Foreskin keratinocyte (primary cell): ENCODE measurements at places on chromosomes 13 and 19.

DNA sequence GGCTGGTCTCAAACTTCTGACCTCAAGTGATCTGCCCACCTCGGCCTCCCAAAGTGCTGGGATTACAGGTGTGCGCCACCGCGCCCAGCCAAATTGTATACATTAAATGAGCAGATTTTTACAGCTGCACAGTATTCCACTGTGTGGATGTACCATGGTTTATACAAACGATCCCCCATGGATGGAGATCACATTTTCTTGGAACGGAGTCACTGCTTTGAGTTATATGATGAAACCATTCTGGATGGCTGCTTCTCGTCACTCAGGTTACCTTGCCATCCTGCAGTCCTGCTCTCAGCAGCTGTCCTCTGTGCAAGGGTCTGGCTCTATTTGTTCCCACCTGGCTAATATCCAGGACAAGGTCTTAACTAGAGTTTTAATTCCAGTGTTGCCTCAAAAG, 39.1 kb upstream of the SLC15A1 start:
- no peak for DNase-seq

GRCh38 chr13:97631158-97631557, 197.2 kb downstream of the RAP2A start:
- DNase-seq, result no peak

GRCh38 chr13:92355213-92355612, 871.4 kb upstream of the GPC6 start:
- DNase-seq, result no peak

GRCh38 chr13:52947921-52948373, 80.7 kb upstream of the OLFM4 start:
- DNase-seq, result no peak

DNA sequence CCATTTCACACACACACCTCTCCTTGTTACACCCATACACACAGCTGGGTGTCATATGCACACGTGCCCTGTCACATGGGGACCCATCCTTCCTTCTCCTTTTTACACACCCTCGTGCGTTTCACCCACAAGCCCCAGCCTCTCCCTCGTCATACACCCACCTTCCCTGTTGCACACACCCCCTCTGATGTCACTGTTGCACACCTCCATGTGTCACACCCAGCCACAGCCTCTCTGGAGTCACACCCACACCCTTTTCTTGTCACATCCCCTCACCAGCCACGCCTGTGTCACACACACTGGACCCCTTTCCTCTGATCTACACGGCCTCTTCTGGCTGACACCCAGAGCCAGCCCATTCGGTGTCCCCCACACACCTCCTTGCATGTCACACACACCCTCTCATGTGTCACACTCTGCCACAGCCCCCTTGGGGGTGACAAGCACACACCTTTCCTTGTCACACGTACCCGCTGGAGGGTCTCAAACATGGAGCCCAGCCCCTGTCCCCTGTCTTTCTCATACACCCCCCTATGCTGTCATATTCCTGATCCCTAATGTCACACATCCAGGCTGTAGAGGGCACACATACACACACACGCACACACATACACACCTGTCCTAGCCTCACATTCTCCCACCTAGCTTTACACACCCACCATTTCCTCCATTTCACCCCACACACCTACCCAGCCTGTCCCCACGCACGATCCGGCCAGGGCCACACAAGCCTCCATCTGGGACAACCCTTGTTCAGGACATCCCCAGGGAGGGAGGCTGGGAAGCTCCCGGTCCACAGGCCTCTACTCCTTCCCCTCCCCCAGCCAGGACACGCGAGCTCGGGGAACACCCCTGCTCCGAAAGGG, 1.4 kb downstream of the NOVA2 start:
- no peak for DNase-seq

DNA sequence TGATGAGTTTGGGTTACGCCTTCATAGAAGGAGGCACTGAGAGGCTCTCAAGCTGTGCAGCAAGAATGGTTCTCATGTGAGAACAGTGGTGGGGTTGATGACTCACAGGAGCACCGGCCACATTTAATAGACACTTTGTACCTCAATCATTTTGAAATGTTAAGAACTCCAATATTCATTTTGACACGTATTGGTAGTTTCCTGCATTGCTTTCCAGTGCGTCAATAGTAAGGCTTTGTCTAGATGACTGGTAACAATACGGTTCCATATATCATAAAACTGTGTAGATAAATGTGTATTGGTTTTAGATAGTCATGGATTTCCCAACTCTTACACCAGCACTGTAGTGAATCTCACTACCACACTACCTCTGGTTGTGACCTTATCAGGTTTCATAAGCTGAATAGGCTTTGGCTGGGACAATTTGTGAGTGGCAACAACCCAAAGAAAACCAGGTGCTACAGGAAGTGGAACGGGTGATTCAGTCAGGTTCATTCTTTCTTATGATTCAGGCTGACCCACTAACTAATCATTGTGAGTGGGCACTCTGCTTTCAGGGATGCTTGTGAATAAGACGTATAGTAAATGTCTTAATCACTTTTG, 362.6 kb downstream of the KLF5 start:
- DNase-seq, result peak; percentile 100

DNA sequence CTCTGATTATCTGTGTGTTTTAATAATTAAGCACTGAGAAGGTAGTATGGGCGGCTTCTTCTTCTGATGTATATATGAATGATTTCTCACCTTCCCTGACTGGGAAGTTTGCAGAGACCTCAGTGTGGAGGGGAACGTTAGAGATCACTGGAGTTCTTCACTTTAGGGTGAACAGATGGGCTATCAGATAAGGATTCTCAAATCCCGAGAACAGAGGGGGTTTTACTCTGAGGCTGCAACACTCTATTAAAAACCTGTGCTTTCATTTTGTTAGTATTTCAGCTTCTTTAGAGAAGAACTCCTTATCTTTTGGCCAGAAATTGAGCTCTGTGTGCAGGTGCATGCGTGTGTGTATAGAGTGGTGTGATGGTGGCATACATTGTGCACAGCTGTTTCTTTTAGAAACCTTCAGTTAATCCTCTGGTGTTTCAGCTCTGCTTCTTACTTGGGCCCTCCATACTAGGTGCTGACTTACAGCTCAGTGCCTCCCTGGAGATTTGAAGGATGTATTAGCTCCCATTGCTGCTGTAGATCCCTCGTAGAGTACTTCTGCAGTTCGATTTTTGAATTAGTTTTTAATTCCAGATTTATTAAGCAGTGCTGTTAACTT, 45.3 kb upstream of the PCDH9 start:
- DNase-seq, result no peak

- no peak for DNase-seq
Measured at GRCh38 chr19:8398311-8398771, 8.2 kb downstream of the RAB11B start.

- no peak for DNase-seq
Measured at GRCh38 chr13:71704656-71705055, 162.3 kb downstream of the DACH1 start.

- no peak for DNase-seq
Measured at GRCh38 chr13:33183431-33184111, 102.0 kb downstream of the STARD13 start.

- no peak for DNase-seq
Measured at GRCh38 chr19:1026783-1027649, 608 bp downstream of the CNN2 start.

GRCh38 chr13:30892966-30893365, 13.1 kb upstream of the MEDAG start:
- DNase-seq, result no peak

DNA sequence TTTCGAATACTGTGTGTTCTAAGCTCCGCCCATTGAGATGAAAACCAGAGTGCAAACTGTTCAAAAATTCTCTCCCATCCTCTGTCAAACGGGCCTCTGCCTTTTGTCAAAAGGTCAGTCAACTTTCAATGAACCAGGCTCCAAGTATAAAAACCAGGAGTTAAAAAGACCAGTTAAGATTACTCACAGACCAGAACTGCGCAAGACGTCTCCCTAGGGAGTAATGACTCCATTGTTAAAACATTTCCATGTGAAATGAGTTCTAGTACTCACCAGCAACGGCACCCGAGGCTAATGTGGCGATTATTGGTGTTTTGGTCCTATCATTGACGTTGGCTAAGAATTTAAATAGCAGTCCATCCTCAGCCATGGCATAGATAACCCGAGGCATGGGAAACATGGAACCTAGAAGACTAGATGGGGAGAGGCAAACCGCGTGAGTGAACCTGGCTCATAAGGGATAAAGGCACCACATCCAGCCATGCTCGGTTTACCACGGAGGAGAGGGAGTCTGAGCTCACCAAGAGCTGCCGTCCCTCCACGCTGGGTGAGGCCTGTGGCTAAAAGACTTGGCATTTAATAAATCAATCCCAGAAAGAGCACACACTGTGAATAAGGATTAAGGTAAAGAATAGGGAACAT, 73.3 kb downstream of the SLC7A1 start:
- DNase-seq, result no peak
